ENCODE measurements at places on chromosomes 11 and 22. TPM values are rescaled to one million over a fixed set of nuclear protein-coding genes. Genes with fewer than 3 reads are reported as not detected.
A peak's percentile ranks its signal among the peaks of the same experiment; 100 is the strongest.

GRCh38 chr11:124841201-124841600 lies 24.0 kb upstream of the ROBO3 start:
- peaks cover 34% of the 10 kb centered on the region for H3K27me3 ChIP-seq
- H3K36me3 ChIP-seq: no peaks in the 10 kb centered on the region
- H3K4me3 ChIP-seq: no peak overlapping the region
- no peaks in the 10 kb centered on the region for H3K4me1 ChIP-seq

DNA sequence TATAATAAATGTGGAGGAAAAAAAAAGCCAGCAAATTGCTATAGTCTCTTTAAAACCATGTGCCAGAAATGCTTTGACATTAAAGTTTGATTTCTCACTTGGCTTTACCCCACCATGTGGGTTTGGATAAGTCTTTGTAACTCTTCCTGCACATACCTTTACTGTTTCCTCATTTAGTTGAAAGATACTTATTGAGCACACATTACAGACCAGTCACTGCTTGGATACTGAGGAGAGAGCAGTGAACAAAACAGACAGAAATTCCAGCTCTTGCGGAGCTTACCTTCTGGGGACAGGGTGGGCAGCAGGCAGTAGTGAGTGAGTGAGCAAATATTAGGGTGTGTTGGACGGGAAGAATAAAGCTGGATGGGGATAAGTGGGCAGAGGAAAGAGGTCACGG lies 13.7 kb downstream of the PACS1 start:
- no peak overlapping the region for H3K4me3 ChIP-seq
- no peaks in the 10 kb centered on the region for H3K27me3 ChIP-seq
- DNase-seq: no peak
- H3K27ac ChIP-seq: no peak overlapping the region
- peaks cover 34% of the 10 kb centered on the region for H3K4me1 ChIP-seq

DNA sequence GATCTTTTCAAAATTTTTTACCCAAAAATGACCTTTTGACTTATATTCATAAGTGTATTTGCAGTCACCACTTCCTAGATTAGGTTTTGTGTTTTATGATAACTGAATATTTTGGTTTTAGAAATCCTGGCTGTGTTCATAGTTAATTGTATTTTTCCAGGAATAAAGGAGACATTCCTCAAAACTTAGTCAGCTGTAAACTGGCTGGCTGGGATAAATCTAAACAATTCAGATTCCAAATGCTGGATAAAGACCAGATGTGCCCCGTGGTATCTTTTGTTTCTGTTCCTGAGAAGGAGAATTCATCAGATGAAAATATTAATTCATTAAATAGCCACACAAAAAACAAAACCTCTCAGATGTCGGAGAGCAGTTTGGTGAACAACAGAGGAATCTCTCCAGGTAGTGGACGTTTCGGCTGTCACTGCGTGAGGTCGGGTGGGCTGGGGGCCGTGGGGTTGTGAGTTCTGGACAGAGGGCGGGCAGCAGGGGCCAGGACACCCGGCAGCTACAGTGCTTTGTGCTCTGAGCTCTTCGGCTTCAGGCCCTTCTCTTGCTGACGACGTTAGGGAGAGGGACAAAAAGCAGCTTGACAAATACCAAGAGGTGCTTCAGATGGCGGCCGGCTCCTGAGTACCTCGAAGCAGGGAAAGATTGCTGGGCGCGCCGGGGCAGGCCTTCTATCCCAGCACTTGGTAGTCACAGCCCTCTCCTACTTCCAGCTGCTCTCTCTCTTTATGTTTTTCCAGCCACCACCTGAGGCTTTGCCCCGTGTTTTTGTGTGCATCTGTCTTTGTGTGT lies 24.6 kb downstream of the MOV10L1 start:
- DNase-seq: no peak
- no peak overlapping the region for H3K27ac ChIP-seq
- H3K4me1 ChIP-seq: no peaks in the 10 kb centered on the region
- no peaks in the 10 kb centered on the region for H3K36me3 ChIP-seq
- H3K4me3 ChIP-seq: no peak overlapping the region

DNA sequence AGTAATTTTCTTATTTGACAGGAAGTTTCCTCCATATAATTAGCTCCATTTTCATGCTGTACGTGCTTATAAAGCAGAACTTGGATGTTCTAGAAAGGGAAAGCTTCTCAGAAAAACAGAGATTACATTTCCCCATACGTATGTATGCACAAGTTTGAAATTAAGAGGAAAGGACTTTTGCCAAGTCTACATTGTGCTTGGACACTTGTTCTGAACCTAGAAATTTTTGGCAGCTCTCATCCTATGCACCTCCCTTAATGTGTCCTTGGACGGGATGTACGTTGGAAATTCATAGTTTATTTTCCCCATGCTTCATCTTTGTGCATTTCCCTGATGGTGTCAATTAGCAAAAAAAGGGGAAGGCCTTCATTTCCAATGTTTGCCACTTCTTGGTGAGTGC lies 322.7 kb downstream of the BLID start:
- no peaks in the 10 kb centered on the region for H3K36me3 ChIP-seq
- no peak overlapping the region for H3K4me3 ChIP-seq
- no peak for DNase-seq
- no peak overlapping the region for H3K27ac ChIP-seq
- H3K4me1 ChIP-seq: no peaks in the 10 kb centered on the region

GRCh38 chr11:10900681-10901415 lies 43.0 kb upstream of the ZBED5 start:
- H3K4me3 ChIP-seq: no peak overlapping the region
- no peaks in the 10 kb centered on the region for H3K36me3 ChIP-seq
- no peaks in the 10 kb centered on the region for H3K4me1 ChIP-seq

DNA sequence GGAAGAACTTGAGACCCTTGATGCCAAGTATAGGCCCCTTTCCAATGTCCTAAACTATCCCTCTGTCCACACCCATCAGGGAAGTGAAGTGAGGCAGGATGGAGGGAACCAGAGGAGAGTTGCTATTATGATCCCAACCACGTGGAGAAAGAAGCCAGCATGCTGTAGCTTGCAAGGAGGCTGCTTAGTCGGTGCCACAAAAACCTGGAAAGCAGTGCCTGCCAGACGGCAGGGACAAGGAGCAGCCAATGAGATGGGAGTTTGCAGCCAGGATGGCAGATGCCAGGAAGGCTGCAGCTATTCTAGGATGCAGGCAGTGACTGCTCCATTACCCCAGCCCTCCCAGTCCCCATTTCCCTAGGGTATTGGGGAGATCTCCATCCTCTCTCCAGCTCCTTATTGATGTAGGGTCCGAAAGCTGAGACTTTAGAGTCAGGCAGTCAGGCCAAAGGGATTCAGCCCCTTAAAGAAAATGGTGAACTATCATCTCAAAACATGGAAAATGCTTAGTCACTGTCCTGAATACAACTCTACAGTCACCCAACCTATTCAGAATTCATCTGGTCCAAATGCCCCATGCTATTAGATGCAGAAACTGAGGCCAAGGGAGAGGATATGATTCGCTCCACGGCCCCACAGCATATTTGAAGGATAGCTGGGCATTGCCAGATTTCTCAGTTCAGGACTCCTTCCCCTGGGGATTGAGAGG lies 18.4 kb upstream of the LRRC55 start:
- no peak for DNase-seq
- H3K4me3 ChIP-seq: no peak overlapping the region
- no peaks in the 10 kb centered on the region for H3K36me3 ChIP-seq
- no peak overlapping the region for H3K27ac ChIP-seq
- no peaks in the 10 kb centered on the region for H3K4me1 ChIP-seq

- no peak overlapping the region for H3K27ac ChIP-seq
- H3K27me3 ChIP-seq: no peaks in the 10 kb centered on the region
- no peaks in the 10 kb centered on the region for H3K36me3 ChIP-seq
- no peak overlapping the region for H3K4me3 ChIP-seq
- no peak for DNase-seq
These were observed 17.2 kb downstream of the TRPC6 start for GRCh38 chr11:101566626-101567025.

DNA sequence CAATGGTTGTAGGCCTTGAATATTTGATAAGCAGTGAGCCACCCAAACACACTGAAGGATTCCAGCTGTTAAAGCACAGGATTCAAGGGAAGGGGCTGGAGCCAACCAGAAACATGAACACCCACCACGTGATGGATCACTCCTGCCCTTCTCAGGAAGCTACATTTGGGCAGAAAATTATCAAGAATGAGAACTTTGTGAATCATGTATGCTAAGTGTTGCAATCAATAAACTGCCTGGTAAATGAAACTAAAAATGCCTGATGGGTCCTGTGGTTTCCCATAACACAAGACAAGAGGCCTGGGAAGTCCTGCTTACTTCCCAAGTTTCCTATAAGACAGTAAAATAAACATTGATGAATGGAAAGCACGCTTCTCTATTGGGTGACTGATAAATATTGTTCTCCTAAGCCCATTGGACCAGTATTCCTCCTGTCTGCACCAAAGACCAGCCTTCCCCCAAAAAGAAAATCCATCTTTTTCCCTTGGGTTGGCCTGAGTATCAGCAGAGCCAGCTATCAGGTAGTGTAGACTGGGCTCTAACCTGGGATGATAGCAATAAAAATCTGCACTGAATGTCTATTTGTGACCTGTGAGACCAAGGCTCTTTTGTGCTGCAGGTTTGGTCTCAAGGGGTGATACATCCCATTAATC lies 98.4 kb downstream of the CCDC83 start:
- peaks cover 8% of the 10 kb centered on the region for H3K4me1 ChIP-seq
- no peak overlapping the region for H3K27ac ChIP-seq
- H3K27me3 ChIP-seq: no peaks in the 10 kb centered on the region
- H3K36me3 ChIP-seq: peaks cover 4% of the 10 kb centered on the region
- DNase-seq: no peak

DNA sequence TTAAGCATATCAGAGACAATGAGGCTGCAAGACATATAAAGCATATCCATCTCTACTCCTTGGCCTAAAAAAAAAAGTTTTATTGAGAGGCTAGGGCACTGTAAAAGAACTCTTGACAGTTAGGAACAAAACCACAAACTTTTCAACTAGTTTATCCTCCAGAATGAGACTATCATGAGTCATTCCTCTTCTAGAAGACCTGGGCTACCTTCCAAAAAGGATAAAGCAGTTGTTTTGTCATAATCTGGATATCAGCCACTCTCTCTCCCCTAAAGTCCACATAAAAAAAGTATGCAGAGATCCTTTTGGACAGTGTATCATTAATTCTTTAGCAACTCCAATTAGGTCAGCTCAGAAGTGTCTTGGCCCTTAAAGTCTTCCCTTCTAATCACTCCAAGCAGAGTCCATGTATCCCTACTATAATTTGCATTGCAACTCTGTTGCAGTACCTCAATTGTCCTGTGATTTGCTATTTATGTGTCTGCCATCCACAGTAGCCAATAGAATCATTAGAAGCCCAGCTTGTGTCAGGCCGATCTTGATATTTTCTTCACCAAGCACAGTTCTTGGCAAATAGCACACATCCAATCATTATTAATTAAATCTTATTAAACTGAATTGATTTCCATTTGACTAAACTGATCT lies 10.4 kb downstream of the OR51T1 start:
- no peaks in the 10 kb centered on the region for H3K27me3 ChIP-seq
- no peak for DNase-seq
- no peaks in the 10 kb centered on the region for H3K4me1 ChIP-seq
- H3K27ac ChIP-seq: no peak overlapping the region
- no peak overlapping the region for H3K4me3 ChIP-seq

- H3K36me3 ChIP-seq: no peaks in the 10 kb centered on the region
- DNase-seq: no peak
- no peak overlapping the region for H3K27ac ChIP-seq
- 0 out of 2 replicates have a peak, but pooled peaks cover 3% of the 10 kb centered on the region for H3K4me1 ChIP-seq
- no peaks in the 10 kb centered on the region for H3K27me3 ChIP-seq
These were observed 18.8 kb upstream of the SLC36A4 start for GRCh38 chr11:93216511-93217101.

GRCh38 chr11:126188332-126189108 lies 22.9 kb downstream of the RPUSD4 start:
- peaks cover 14% of the 10 kb centered on the region for H3K36me3 ChIP-seq
- no peaks in the 10 kb centered on the region for H3K27me3 ChIP-seq
- peak overlapping the region; percentile 66 for H3K27ac ChIP-seq
- peak; percentile 64 for DNase-seq

GRCh38 chr11:117535850-117536411 lies 208.3 kb downstream of the CEP164 start:
- H3K4me3 ChIP-seq: no peak overlapping the region
- H3K27ac ChIP-seq: no peak overlapping the region
- H3K36me3 ChIP-seq: no peaks in the 10 kb centered on the region
- no peaks in the 10 kb centered on the region for H3K27me3 ChIP-seq
- no peaks in the 10 kb centered on the region for H3K4me1 ChIP-seq

DNA sequence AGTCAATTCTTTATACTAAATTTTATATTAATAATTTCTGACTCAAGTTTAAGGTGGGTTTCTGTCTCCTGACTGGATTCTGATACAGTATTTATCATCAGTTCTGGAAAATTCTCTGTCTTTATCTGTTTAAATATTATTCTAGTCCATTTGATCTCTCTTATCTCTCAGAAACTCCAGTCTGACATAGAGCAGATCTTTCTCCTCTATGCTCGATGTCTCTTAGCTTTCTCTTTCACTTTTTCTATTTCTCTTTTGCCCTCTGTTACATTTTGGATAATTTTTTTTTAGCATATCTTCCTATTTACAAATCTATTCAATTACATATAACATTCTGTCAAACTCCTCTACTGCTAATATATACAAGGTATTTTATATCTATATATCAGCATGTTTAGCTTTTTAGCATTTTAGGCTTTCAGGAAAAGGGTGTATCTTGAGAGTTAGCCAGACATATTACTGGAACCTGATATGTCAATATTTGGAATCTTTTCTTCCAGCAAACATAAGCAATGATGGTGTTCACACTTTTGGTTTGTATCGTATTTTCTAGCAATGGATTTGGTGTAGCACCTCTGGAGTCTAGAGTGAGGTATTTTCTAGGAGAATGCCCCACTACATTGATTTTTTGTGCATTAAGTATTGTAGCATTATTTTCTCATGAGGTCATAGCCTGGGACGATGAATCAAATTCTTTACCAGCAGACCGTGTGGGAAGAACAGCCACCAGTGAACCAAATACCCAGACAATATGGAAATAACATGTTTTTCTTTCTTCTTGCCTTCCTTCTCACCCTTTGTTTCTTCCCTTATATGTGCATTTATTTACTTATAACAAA lies 4.1 kb upstream of the NNMT start:
- no peak overlapping the region for H3K27ac ChIP-seq
- H3K36me3 ChIP-seq: no peaks in the 10 kb centered on the region
- no peak overlapping the region for H3K4me3 ChIP-seq
- DNase-seq: no peak
- no peaks in the 10 kb centered on the region for H3K27me3 ChIP-seq
- no peaks in the 10 kb centered on the region for H3K4me1 ChIP-seq

- H3K4me1 ChIP-seq: peaks cover 23% of the 10 kb centered on the region
- no peaks in the 10 kb centered on the region for H3K36me3 ChIP-seq
- H3K4me3 ChIP-seq: no peak overlapping the region
- no peaks in the 10 kb centered on the region for H3K27me3 ChIP-seq
- no peak overlapping the region for H3K27ac ChIP-seq
These were observed 7.7 kb upstream of the FOSL1 start for GRCh38 chr11:65907878-65908277.

DNA sequence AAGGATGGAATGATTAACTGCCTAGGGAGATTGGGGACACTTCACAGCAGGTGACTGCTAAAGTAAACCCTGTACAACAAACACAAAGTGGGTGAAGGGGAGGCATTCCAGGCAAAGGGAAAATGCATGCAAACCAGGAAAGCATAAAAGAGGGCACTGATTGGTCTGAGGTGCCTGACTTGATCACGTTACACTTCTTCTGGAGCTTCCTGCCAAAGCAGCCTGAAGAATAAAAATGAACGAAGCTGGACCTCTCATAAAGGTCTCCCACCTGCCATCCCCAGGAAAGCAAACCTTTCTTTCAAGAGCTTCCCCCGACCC lies 46.7 kb upstream of the SCUBE2 start:
- no peak overlapping the region for H3K27ac ChIP-seq
- H3K4me1 ChIP-seq: no peaks in the 10 kb centered on the region
- H3K4me3 ChIP-seq: no peak overlapping the region
- no peaks in the 10 kb centered on the region for H3K27me3 ChIP-seq

The CATSPER1 gene
- not detected for total RNA-seq

The CCDC87 gene
- 0.08 TPM for total RNA-seq

The ZBTB16 gene
- total RNA-seq: 0.13 TPM

The MS4A5 gene
- total RNA-seq: not detected

The MPEG1 gene
- total RNA-seq: 12.3 TPM

The MIOX gene
- total RNA-seq: not detected

The TMEM9B gene
- 23.1 TPM for total RNA-seq
